ENCODE measurements at places on chromosomes 1 and 21.

GRCh38 chr1:68116643-68117235, 66.3 kb upstream of the DIRAS3 start:
- H3K4me3 ChIP-seq = no peak overlapping the region
- no peak for DNase-seq
- H3K4me1 ChIP-seq = peaks cover 4% of the 10 kb centered on the region

- no peaks in the 10 kb centered on the region for H3K36me3 ChIP-seq
- no peaks in the 10 kb centered on the region for H3K27me3 ChIP-seq
- H3K4me1 ChIP-seq = no peaks in the 10 kb centered on the region
- H3K4me3 ChIP-seq = no peak overlapping the region
- H3K27ac ChIP-seq = no peak overlapping the region
Measured at GRCh38 chr1:87953732-87954344, 625.2 kb downstream of the LMO4 start.

- no peak overlapping the region for H3K4me3 ChIP-seq
- H3K36me3 ChIP-seq = no peaks in the 10 kb centered on the region
- DNase-seq = no peak
Measured at GRCh38 chr1:161185732-161186311, 8.5 kb upstream of the B4GALT3 start.

GRCh38 chr1:11774753-11775152, 12.8 kb downstream of the C1orf167 start:
- no peaks in the 10 kb centered on the region for H3K36me3 ChIP-seq
- H3K27me3 ChIP-seq = no peaks in the 10 kb centered on the region
- no peak overlapping the region for H3K27ac ChIP-seq
- no peaks in the 10 kb centered on the region for H3K4me1 ChIP-seq

DNA sequence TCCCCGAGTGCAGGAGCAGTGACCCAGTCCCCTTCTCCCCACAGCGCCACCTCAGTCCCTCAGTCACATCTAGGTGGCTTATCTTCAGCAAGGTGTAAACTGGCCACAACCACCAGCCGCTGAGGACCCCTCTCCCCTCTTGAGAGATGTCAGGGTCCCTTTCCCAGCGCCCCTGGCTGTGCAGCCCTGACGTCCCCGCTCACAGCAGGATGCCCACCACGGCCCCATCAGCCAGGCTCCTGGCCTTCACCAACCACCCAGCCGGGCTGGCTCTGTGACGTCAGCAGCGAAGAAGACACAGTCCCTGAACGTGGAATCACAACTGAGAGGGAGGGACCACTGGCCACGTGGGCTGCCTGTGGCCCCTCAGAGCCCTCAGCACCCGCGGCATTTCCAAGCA, 249.4 kb downstream of the NPHP4 start:
- peaks cover 12% of the 10 kb centered on the region for H3K4me1 ChIP-seq
- no peaks in the 10 kb centered on the region for H3K36me3 ChIP-seq
- no peak for DNase-seq
- no peak overlapping the region for H3K4me3 ChIP-seq
- H3K27ac ChIP-seq = no peak overlapping the region

DNA sequence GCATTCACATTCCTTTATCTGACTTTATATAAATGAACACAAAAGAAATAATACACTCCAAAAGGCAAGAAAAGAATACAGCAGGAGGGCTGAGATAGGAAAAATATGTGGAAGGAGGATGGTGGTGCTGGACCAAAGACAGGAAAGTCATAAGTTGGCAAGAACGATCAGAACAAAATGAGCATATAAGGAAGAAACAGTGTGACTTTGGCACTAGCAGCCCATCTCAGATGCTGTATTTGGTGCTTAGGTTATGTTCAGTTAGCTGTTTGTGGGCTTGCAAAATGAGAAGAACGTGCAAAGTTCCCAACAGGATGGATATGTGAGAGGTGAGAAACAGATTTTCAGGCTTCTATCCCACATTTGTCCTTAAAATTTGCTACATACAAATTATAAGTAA, 719.8 kb upstream of the ADGRL4 start:
- DNase-seq = no peak
- H3K4me1 ChIP-seq = no peaks in the 10 kb centered on the region
- peak overlapping the region; percentile 46 for H3K27ac ChIP-seq
- H3K36me3 ChIP-seq = no peaks in the 10 kb centered on the region
- H3K4me3 ChIP-seq = no peak overlapping the region
- no peaks in the 10 kb centered on the region for H3K27me3 ChIP-seq

DNA sequence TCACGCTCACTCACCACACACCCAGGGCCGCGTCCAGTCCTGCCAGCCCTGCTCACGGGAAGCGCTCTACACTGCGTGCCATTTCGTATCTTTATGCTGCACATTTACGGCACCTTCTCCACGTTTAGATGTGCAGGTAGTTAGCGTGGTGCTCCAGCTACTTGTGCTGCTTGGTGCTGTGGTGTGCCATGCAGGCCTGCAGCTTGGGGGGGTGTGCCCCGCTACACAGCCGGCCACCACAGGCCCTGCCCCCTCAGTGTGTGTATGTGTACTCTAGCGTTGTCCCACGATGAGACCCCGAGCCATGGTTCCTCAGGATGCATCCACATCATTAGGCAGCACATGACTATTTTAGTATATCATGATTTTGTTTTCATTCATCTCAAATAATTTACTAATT, 38.3 kb downstream of the SNAP47 start:
- H3K36me3 ChIP-seq = peaks cover 5% of the 10 kb centered on the region
- H3K27ac ChIP-seq = no peak overlapping the region
- no peaks in the 10 kb centered on the region for H3K27me3 ChIP-seq
- no peak for DNase-seq
- peaks cover under 1% of the 10 kb centered on the region for H3K4me1 ChIP-seq

All from esophagus squamous epithelium (tissue), 5 donors.